ENCODE measurements at places on chromosomes 11 and 22. TPM values are rescaled to one million over a fixed set of nuclear protein-coding genes. Genes with fewer than 3 reads are reported as not detected.
A peak's percentile ranks its signal among the peaks of the same experiment; 100 is the strongest.

SSTR3 gene
- total RNA-seq: not detected

- H3K4me3 ChIP-seq: no peak overlapping the region
- no peak overlapping the region for H3K27ac ChIP-seq
- no peaks in the 10 kb centered on the region for H3K27me3 ChIP-seq
- DNase-seq: no peak
- H3K4me1 ChIP-seq: no peaks in the 10 kb centered on the region
- no peaks in the 10 kb centered on the region for H3K36me3 ChIP-seq
Observed at GRCh38 chr11:99257131-99257530, 236.4 kb downstream of the CNTN5 start.

DNA sequence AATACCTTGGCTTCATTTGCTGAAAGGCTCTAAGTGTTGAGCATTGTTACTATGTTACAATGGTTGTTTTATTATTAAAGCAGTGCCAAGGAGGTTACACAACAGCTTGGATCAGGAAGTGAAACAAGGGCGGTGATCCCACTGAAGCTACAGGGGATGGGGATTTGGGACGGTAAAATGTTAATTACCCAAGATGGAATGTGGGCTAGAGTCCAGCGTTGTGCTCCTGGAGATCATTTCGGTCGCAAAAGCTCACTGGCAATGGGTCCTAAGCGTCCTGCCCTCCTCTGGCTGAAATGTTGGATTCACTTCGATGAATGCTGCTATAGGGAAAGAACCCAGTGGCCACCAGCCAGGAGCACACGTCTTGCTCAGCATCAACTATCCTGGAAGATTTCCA lies 48.3 kb downstream of the FAM83F start:
- DNase-seq: peak; percentile 24
- H3K27ac ChIP-seq: peak overlapping the region; percentile 98
- H3K4me3 ChIP-seq: peak overlapping the region; percentile 92
- peaks cover 28% of the 10 kb centered on the region for H3K4me1 ChIP-seq

GRCh38 chr11:130439876-130440275 lies 8.6 kb upstream of the ADAMTS15 start:
- no peaks in the 10 kb centered on the region for H3K27me3 ChIP-seq
- no peaks in the 10 kb centered on the region for H3K36me3 ChIP-seq
- no peaks in the 10 kb centered on the region for H3K4me1 ChIP-seq
- no peak overlapping the region for H3K27ac ChIP-seq
- DNase-seq: no peak

DNA sequence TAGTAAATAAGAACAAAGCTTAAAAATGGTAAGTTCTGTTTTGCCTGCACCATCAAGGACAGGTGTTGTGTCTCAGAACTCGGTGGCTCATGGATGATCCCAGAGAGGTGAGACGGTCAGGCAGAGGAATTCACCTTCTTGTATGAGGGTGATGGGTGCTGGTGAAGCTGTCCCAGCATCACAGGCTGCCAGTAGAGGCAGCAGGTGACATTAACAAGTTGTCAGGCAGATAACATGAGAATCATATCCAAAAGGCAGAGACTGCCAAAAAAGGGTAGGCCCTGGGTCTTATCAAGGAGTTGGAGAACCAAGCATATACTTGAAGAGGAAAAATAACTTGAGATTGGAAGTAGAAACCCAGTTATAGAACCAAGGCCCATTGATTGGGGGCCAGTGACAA lies 437.8 kb downstream of the DYNC2H1 start:
- H3K36me3 ChIP-seq: no peaks in the 10 kb centered on the region
- no peak for DNase-seq
- H3K27me3 ChIP-seq: no peaks in the 10 kb centered on the region
- no peak overlapping the region for H3K4me3 ChIP-seq
- no peak overlapping the region for H3K27ac ChIP-seq
- no peaks in the 10 kb centered on the region for H3K4me1 ChIP-seq

- DNase-seq: no peak
- peaks cover 13% of the 10 kb centered on the region for H3K4me1 ChIP-seq
- peaks cover 18% of the 10 kb centered on the region for H3K27me3 ChIP-seq
- no peak overlapping the region for H3K4me3 ChIP-seq
Observed at GRCh38 chr11:20155683-20156279, 4.5 kb downstream of the DBX1 start.

GRCh38 chr11:62499944-62500649 lies 46.5 kb downstream of the AHNAK start:
- peaks cover 48% of the 10 kb centered on the region for H3K4me1 ChIP-seq
- peak overlapping the region; percentile 51 for H3K27ac ChIP-seq
- DNase-seq: peak; percentile 37
- H3K36me3 ChIP-seq: no peaks in the 10 kb centered on the region

GRCh38 chr11:58301576-58301975 lies 33.5 kb upstream of the OR10W1 start:
- H3K4me1 ChIP-seq: no peaks in the 10 kb centered on the region
- no peaks in the 10 kb centered on the region for H3K27me3 ChIP-seq
- no peaks in the 10 kb centered on the region for H3K36me3 ChIP-seq
- no peak overlapping the region for H3K4me3 ChIP-seq

GRCh38 chr11:76395296-76395695 lies 14.2 kb downstream of the GVQW3 start:
- no peaks in the 10 kb centered on the region for H3K4me1 ChIP-seq
- no peak overlapping the region for H3K27ac ChIP-seq
- no peaks in the 10 kb centered on the region for H3K36me3 ChIP-seq
- no peak overlapping the region for H3K4me3 ChIP-seq

All from upper lobe of left lung (tissue), 6 donors.